ENCODE measurements at places on chromosomes 11 and 22.

DNA sequence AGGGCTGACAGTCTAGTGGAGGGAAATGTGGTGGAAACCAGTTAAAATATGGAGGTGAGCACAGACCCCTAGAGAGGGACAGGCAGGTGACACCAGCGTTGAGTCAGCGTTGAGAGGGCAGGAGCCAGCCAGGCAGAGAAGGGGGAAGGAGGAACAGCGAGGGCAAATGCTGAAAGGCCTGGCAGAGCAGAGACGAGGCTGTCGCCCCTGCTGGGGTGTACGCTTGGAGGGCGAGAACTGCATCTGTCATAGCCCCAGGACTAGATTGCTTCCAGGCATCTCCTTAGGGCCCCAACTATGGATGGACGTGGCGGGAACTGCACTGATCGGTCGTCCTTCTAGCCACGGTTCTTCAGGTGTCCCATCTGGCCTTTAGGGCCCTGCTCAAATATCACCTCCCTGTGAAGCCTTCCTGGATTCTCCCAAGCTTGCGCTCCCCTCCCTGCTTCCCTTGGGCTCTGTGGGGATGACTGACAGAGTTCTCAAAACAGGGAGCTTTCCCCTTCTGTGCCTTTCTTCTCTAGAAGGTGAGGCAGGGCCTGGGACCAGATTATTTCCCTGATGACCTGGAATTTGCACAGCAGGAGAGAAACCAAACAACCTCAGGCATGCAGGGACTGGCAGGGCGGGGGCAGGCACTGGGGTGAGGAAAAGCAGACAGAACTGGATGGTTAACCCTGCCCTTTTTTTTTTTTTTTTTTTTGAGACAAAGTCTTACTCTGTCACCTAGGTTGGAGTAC, 11.1 kb downstream of the SYNGR1 start:
- H3K4me1 ChIP-seq = no peaks in the 10 kb centered on the region
- H3K27ac ChIP-seq = no peak overlapping the region
- no peak for DNase-seq
- H3K4me3 ChIP-seq = no peak overlapping the region
- no peaks in the 10 kb centered on the region for H3K27me3 ChIP-seq

GRCh38 chr11:116225784-116226585, 546.8 kb downstream of the BUD13 start:
- no peak overlapping the region for H3K4me3 ChIP-seq
- H3K27ac ChIP-seq = no peak overlapping the region
- H3K36me3 ChIP-seq = no peaks in the 10 kb centered on the region
- no peaks in the 10 kb centered on the region for H3K27me3 ChIP-seq
- no peaks in the 10 kb centered on the region for H3K4me1 ChIP-seq
- DNase-seq = no peak

DNA sequence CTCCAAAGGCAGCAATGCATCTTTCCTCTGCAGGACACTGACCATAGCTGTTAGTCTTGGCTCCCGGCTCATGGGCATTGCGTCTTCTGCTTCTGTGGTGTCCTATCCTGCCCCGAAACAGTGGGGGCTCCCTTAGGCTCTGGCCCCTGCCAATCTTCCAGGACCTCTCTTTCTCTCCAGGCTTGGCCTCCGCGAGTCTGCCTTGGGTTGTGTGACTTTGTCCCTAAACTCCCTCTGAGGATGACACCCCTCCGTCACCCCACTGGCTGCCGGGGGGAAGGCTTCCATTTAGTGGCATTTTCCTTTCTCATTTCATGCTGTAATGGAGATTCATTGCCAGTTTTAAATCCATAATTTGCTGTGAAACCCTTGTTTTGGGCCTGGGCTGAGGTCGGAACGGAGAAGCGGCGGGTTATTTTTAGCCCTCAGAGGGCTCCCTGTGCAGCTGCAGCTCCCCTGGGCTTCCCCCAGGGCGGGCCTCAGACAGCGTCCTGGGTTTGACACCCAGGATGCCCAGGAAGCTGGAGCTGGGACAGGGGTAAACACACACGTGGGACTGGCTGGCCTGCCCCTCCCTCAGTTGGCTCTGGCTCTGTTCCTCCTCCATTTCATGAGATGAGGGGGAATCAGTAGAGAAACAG, 156.1 kb downstream of the ST3GAL4 start:
- H3K4me3 ChIP-seq = no peak overlapping the region
- H3K36me3 ChIP-seq = no peaks in the 10 kb centered on the region
- no peaks in the 10 kb centered on the region for H3K4me1 ChIP-seq
- no peak overlapping the region for H3K27ac ChIP-seq

DNA sequence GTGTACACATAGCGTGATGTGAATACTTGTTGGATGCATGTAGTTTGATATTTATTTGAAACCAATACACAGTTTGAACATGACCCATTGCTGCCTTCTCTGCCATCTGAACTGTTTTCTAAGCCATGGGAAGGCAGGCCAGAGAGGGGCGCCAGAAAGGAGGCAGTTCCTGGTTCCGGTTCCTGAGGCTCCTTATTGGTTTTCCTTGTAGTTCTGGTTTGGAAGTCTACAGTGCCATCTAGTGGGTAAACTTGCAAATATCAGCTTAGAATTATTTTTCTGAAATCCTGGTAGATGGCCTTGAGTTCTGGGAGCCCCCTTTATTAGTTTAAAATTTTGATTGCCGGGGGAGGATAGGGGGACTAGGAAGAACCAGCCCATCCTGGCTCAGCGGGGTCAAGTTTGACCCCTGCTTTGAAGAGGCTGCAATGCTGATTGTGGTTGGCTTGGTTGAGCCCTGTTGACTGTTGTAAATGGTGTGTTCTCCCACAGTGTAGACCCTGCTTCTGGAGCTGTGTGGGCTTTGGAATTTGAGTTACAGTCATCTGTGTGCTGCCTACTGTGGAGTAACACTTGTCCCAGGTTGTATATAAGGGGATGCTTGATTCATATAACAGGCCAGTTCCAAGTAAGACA, 48.4 kb downstream of the GRAMD1B start:
- no peaks in the 10 kb centered on the region for H3K36me3 ChIP-seq
- DNase-seq = no peak
- H3K27me3 ChIP-seq = no peaks in the 10 kb centered on the region
- H3K4me3 ChIP-seq = no peak overlapping the region

Measured in ascending aorta (tissue), 2 donors.